ENCODE measurements at places on chromosomes 7 and 10. TPM values are rescaled to one million over a fixed set of nuclear protein-coding genes. Genes with fewer than 3 reads are reported as not detected.

Gene DIP2C
- total RNA-seq = 2.7 TPM

Gene AGMO
- total RNA-seq = not detected

GRCh38 chr10:60728056-60728455, 50.2 kb upstream of the CDK1 start:
- H3K4me3 ChIP-seq = peak overlapping the region; percentile 15
- H3K4me1 ChIP-seq = peaks cover 18% of the 10 kb centered on the region
- H3K27ac ChIP-seq = peak overlapping the region; percentile 73
- H3K36me3 ChIP-seq = no peaks in the 10 kb centered on the region

GRCh38 chr10:2731940-2732339, 335.4 kb upstream of the PFKP start:
- no peaks in the 10 kb centered on the region for H3K36me3 ChIP-seq
- H3K27me3 ChIP-seq = peaks cover 21% of the 10 kb centered on the region
- H3K4me1 ChIP-seq = no peaks in the 10 kb centered on the region
- DNase-seq = no peak

Measured in T-cell (primary cell).